ENCODE measurements at places on chromosomes 2 and 18.

- DNase-seq: no peak
Measured at GRCh38 chr18:9855681-9856080, 30.1 kb upstream of the TXNDC2 start.

DNA sequence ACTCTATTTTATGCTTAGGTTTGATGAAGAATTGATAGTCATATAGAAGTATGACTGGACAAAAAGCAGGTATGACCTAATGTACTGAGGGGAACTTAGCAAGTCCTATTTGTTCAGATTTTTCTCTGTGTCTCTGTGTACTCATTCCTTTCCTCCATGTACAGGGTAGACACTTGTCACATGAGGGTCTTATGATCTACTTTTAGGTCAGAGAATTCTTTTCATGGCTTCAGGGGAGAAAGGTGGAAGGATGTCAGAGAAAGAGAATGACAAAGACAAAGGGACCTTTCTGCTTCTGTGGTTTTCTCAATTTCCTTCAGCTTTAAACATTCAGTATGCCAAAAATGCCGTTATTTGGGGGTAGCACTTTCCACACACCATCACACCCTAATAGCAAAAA, 181.6 kb downstream of the WDPCP start:
- DNase-seq: no peak

GRCh38 chr18:286515-287310, 18.9 kb upstream of the THOC1 start:
- DNase-seq: no peak

DNA sequence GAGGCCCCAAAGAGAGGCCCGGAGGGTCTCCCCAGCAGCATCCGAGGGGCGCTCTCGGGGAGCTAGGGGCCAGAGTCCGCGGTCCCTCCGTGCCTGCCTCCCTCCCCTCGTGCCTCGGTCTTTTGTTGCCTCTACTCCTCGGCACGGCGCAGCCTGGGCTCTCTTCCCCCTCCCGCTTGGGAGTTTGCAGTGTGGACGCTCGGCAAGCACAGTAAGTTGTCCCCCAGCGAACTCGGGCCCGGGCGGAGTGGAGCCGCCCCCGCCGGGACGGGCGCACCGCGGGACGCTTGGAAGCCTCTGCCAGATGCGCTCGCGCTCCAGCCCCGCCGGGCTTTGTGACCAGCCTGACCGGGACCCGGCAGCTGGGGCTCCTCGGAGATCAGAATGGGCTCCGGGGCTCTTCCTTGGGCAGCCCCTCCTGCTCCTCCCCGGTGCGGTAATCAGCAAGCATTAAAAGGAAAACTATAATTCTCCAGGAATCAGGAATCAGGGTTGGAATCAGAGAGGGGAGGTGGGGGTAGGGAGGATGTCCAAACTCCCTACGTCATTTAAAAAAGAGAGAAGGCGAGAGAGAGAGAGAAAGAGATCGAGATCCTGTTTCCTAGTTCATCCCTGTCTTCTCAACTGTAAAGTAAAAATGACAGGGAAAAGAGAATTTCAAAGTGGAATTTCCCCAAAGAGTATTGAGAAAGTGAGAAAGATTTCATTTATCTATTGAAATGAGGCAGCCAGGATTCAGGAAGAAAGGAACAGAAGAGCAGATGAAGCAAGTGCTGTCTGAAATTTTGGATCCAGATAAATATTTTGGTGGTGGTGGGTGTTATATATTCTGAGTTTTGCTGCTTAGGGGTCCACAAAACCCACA, 786 bp upstream of the TMEM200C start:
- no peak for DNase-seq

GRCh38 chr2:156626931-156627330, 190.8 kb downstream of the GPD2 start:
- no peak for DNase-seq

DNA sequence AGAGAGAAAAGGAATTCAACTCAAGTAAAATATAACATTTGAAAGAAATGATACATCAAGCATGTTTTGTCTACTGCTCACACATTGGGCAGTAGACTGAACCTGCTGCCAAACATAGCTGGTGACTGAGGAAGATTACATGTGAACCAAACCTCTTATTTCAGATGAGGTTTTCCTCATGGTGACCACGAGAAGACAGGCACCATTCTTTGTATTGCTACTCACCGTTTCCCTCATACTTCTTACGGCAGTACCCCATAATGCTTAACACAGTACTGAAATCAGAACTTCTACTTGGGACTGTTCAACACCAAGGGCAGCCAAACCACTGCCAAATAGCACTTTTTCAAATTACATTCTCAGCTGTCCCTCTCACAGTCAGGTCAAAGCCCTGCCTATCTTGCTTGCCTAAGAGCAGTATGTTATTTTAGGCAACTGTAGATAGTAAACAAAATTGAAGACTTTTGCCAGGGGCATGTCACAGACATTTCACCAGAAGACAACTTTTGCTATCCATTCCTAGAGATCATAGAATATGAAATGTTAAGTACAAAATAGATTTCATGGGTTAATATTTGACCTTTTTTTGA, 167.1 kb upstream of the DOK6 start:
- no peak for DNase-seq

DNA sequence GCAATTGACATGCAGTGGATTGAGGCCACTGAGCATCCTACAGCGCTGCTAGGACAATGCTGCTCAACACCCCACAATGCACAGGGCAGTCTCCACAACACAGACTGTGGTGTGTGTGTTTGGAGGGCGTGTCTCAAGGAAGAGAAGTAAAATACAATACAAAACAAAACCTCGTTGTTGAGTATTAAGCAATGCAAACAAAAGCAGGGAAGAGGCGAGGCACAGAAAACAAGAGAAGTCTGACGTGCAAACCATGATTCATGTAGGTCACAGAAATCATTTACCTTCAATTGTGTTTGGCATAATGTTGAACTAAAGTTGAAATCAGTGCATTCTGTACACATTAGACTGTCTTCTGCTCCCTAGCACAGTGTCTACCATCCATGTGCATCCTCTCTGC, 260.9 kb downstream of the PHLPP1 start:
- no peak for DNase-seq

DNA sequence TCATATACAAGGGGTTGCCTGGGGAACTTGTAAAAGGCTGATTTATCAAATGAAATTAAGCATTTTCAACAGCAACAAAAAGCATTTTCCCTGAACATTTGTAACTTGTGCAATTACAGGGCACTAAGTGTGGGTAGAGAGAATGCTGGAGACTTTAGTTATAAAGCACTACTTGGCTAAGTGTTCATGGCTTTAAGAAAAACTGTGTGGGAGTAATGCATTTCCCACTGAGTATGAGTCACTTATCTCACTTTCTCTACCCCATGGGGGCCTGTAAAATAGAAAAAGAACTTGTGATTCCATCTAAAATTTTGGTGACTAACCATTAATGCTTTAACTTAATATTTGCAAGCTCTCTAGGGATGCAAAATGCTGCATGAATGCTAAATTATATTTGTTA, 193.4 kb downstream of the CCDC102B start:
- DNase-seq: no peak

DNA sequence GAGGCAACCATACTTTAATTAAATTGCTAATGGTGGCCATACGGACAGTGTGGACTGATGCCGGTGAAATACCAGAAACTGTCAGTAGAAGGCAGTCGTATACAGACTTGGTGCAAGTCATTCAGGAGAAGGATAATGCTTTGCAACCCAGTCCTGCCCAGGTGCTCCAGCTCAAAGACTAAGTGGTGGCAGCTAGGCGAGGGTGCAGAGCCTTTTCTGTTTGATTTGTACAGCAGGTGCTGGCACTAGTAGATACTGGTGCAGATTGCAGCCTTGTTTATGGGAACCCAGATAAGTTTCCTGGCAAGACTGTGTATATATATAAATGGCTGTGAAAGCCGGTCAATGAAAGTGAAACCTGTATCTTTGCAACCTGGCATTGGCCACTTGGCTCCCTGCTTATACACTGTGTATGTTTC, 208.3 kb upstream of the SYT4 start:
- DNase-seq: no peak

GRCh38 chr2:67259556-67260342, 137.4 kb upstream of the ETAA1 start:
- DNase-seq: no peak

DNA sequence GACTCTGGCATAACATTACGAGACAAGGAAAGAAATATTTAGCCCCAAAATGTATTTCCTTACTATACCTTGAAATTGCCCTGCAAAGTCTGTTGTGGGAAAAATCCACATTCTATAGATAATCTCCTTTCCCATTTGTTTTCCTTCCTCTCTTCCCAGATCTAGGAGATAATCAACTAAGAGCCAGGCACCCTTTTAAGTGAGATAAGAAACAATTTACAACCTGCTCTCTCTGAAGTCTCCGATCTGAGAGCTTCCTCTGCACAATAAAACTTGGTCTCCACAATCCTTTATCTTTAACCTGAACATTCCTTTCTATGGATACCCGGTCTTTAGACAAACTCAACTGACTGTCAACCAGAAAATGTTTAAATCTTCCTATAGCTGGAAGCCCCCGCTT, 1160.7 kb upstream of the NRXN1 start:
- no peak for DNase-seq

DNA sequence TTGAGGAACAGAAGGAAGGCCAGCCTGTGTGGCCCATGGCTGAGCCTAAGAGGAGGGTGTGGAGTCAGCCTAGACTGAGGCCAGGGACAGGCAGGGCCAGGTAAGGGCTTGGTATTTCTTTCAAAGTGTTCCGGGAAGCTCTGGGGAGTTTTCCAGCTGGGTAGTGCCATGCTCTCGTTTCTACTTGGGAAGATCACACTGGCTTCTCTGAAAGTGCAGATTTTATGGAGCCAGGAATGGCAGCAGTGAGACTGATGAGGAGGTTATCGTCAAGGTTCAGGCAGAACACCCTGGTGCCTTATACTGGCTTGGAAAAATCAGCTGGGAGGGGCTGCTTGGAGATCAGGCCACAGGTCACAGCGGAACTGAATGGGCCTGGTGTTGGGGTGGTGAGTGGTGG, 245.1 kb downstream of the SOX11 start:
- no peak for DNase-seq

- peak; percentile 40 for DNase-seq
Measured at GRCh38 chr2:181953881-181954537, 31.6 kb upstream of the PPP1R1C start.

DNA sequence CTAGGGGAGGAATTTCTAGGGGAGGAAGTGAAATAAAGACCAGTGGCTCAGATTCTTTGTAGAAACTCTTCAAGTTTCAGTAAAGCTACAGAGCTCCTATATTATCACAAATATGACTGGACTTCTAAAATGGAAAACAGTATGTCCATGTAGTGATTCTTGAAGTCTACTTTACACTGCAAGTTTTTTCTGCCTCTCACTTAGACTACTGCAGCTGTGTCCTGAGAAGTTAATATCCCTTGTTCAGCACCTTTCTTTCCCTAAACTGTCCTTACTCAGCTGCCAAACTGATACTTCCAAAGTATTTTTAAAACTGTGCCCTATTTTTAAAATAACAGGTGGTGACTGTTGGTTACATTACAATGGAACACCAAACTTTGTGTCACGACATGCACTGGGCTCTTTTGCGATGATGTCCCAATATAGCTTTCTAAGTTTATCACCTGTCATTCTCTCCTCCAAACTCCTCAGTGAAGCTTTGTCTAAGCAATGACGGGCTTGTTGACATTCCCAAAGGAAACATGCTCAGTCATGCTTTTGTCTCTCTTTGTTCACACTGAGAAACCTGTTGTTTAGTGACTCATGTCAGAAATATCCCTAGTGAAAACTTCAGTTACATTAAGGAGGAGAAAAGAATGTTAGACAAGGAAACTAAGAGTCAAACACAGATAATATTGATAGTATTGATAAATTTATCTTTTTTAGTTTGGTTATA, 341.1 kb downstream of the ARL6IP6 start:
- DNase-seq: no peak

GRCh38 chr18:35695803-35696202, 114.3 kb downstream of the GALNT1 start:
- DNase-seq: no peak

DNA sequence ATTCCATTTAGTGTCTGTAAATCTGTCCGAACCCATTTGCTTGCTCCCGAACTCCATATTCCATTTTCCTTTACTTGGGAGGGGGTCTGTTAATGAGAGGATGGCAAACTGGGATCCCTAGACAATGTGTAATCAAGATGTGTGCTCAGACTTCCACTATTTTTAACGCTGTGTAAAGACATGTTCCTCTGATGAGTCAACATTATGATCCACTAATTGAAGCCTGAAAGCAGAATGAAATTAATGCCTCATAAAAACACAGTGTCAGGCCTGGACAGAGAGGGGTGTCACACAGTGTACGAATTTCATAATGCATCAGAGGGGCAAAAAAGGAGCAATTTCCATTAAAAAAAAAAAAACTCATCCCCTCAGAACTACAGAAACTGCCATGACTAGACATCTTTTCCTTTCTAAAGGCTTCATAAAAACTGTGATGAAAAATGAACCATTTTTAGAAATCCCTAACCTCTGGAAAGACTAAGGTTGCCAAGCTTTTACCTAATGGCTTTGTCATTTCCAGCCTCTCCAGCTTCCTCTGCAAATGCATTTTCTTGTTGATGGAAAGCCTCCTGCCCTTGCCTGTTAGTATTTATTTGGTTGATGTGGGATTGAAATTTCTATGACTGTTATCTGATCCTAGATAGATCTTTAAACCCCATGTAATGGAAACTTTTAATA, 209.2 kb upstream of the DCC start:
- no peak for DNase-seq

DNA sequence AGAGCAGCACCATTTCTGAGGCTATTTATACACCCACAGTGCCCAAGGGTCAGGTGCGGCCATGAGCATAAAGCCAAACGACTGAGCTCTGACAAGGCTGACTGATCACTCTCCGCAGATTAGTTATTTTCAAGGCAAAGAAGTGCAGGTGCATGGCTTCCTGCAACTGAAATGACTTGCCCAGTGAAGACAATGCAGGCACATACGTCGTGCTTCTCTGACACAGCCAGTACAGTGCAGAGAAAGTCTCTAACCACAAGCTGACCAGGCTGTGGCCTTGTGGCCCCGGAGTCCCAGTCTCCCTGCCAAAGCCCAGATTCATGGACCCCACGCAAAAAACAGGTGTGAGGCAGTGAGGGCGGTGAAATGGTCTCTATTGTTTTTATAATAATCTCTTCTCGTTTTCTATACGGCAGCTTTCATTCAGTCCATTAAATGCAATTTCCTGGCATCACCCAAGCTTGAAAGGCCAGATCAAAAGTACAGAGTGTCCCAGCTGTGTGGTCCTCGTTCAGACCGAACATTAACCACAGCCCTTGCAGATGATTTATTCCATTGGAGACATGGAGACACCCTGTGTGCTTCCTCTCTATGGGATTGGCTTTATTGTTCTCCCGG, 447.0 kb upstream of the ID2 start:
- DNase-seq: no peak

DNA sequence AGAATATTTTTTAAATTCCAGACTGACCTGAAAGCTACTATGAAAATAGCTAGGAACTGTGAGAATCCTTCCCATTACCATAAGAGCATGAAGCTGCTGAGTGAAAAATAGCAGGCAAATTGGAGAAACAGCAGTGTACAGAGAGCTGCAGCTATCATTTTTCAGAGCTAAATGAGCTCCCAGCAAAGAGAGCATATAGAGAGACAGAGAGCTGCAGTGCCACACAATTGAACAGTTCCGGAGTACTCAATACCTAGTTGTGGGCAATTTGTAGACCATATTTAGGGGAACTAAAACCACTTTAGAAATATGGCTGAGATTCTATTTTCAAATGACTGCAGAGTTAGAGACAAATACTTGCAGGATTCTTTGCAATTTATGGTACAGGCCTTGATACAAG, 645.3 kb downstream of the STK39 start:
- no peak for DNase-seq

- no peak for DNase-seq
Measured at GRCh38 chr2:241567776-241568175, 9.2 kb downstream of the BOK start.

GRCh38 chr2:121555008-121555407, 24.3 kb downstream of the RNU4ATAC start:
- DNase-seq: no peak

GRCh38 chr18:55287149-55287806, 300.7 kb downstream of the TCF4 start:
- DNase-seq: no peak
